Stimulated activated CD8-positive, alpha-beta memory T cell treated with anti-CD3 and anti-CD28 coated beads, Interleukin-15, amount 100 ng/mL, for 4 hours (primary cell): ENCODE measurements at places on chromosomes 3 and 15.

DNA sequence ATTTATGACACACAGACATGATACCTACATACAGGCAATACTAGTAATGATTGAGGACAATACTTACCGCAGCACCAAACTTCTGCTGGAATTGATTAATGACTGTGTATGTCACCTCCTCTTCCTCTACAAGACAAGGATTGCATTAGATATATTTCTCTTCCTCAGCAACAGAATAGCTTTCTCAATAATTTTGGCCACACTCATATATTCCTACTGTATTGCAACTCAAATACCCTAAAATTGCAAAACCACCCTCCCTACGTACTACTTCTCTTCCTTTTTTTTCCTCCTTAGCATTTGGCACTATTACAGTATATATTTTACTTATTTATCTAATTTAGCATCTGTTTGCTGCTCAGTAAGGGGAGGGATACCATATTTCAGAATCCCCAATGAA, 14.8 kb downstream of the EXD1 start:
- DNase-seq = no peak

- no peak for DNase-seq
Observed at GRCh38 chr15:67807141-67807540, 18.2 kb upstream of the SKOR1 start.

DNA sequence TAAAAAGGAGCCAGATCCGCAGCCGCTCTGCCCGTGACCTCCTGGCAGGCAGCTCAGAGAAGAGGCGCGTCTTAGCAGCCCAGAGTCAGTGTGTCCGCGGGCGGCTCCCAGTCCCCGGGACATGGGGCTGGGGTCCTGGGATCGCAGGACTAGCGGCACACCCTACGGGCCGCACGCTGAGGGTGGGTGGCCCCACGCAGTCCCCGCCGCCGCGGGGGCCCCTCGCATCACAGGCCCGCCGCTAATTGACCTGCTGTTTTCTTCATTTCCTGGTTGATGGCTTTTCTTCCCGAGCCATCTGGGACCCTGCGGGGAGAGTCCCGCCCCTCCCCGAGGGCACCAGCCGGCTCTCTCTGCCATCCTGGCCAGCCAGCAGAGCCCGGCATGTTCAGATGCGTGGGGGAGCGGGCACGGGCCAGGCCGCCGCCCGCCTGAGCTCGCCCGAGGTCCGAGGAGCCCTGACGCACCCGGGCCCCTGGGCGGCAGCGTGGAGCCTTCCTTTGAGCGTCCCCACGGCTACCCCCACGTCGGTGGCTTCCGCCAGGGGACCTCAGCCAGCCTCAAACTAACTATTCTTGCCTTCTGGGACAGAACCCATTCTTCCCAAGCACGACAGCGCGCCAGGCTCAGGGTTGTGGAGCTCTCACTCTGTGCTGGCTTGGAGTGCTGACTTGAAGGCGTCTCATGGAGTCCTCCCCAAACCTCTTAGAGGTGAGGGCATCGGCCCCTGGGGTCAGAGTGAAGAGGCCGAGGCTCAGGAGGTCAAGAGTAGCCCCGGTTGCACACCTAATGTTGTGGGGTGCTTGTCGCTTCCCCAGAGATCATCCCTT, 34.6 kb upstream of the CACNA2D3 start:
- no peak for DNase-seq

DNA sequence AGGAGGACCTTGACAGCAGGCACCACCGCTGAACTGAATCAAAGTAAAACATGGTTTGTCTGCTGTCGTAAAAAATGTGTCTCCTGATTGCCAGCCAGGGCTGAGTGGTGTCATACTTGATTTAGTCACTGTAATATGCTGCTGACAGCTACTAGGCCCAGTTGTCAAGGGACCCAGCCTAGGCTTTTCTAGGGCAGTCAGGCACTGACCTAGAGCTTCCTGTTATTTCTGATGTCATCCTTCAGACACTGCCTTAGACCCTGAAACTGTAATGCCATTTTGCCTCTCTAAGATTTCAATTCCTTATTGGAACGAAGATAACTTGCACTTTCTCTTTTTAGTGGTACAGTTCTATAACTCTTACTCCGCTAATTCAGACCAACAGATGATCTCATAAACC, 2.6 kb upstream of the MRPL3 start:
- DNase-seq = no peak

GRCh38 chr15:53351373-53351772, 408.1 kb downstream of the WDR72 start:
- no peak for DNase-seq

DNA sequence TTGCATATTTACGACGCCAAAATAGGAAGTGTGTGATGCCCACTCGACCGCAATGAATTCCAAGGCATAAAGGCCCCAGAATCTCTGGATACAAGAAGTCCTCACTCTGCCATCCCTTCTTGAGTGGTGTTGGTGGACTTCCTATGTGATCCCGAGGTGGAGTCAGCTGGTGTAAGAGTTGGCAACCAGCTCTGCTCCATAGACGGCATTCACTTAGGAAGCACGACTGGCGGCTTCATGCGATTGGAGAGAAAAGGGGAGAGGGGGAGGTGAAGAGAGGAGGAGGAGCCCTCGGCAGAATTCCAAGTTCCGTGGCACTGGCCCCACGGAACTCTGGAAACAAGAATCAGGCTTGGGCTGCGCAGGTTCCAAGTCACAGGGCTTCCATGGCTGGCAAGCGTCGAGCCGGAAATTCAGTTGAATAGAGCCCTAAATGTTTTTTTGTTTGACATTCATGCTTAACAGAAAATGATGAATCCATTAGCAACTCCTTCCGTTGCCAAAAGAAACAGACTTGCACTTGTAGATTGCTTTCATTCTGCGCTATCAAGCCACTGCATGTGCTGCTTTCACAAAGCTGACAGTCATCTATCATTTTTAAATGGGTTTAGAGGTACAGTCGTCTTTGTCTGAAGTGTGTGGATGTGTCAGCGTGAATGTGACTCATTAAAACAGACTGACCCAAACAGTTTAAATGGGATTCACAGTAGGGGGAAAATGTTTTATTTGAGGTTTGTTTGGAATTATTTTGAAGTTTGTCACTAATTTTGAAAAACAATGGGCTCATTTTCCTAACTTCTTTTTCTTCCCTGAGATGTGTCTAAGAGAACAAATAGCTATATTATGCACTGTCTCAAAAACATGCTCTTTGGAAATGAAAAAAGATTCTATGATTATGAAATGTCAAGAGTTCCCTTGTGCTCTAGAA, 428.3 kb upstream of the ATP11B start:
- DNase-seq = no peak

DNA sequence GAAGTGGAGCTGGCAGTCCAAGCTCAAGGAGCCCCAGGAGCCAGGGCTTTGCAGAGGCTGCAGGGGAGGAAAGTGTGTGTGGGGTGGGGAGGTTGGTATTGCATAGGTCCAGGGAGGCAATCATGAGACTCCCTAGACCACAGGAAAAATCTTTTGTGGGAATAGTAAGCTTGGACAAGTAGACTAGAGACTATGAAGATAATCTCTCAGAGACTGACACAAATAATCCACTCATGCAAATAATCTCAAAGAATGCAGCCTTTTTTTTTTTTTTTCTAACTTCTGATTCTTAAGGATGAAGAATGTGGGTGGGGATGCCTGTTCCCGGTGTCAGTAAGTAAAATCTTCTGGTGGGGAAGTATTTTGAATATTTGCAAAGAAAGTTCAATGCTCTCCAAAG, 113.7 kb downstream of the GREM1 start:
- no peak for DNase-seq

- no peak for DNase-seq
Observed at GRCh38 chr15:73851689-73852088, 21.7 kb upstream of the TBC1D21 start.

DNA sequence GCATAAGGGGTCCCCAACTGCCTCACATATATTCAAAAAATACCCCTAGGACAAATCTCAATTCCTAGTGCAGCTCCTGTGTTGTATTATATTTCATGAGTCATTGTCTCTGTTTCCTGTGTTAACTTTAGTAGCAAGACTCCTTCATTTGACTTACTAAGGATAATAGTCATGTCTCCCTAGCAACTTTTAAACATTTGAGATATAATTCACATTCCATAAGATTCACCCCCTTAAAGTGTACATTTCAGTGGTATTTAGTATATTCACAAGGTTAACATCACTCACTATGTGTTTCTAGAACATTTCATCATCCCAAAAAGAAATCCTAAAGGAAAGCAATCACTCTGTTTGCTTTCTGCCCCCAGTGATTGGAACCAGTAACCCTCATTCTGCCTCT, 121.3 kb upstream of the WNT7A start:
- DNase-seq = no peak

DNA sequence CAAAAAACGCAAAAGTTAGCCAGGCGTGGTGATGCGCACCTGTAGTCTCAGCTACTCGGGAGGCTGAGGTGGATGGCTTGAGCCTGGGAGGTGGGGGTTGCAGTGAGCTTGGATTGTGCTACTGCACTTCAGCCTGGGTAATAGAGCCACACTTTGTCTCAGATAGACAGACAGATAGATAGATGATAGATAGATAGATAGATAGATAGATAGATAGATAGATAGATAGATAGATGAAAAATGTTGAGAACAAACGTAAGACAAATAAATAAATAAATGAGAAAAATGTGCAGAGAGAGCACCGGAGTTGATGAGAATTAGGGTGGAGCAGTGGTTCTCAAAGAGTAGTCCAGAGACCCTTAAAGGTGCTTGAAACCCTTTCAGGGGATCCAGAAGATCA, 58.4 kb upstream of the ARL8B start:
- DNase-seq = no peak

DNA sequence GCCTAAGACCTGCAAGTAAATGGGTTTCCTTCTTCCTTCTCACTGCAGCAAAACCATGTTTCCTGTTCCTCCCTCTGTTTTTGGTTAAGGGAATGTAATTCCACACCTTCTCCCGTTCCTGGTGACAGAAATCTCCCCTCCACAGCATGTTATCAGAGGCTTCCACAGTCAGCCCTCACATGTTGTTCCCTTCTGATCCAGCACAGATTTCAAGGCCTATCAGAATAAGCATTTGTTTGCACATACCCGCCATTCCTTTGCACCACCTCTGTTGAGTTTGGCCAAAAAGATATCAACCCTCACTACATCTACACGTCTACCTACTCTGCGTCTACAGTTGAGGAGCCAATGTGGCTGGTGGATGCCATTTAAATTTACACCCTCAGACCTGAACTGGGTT, 113.9 kb upstream of the GRM7 start:
- no peak for DNase-seq

- DNase-seq = no peak
Observed at GRCh38 chr3:108396336-108396735, 100.0 kb downstream of the HHLA2 start.

- no peak for DNase-seq
Observed at GRCh38 chr3:69016901-69017300, 3.4 kb upstream of the EOGT start.

DNA sequence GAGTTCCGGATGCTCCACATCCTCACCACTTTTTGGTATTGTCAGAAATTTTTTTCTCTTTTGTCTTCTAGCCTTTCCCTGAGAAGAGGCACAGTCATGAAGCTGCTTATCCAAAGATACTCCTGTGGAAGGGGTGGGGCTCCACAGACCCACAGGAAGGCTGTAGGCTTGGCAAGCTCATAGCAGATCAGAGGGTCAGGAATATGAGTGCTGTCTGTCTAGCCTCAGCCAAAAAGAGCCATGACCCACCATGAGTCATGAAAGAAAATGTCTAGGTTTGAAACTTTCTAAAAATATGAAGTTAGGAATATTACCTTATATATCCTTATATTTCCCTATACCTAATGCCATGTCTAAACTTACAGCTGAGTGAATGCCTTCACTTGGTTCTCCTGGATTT, 118.2 kb upstream of the THBS1 start:
- DNase-seq = no peak

DNA sequence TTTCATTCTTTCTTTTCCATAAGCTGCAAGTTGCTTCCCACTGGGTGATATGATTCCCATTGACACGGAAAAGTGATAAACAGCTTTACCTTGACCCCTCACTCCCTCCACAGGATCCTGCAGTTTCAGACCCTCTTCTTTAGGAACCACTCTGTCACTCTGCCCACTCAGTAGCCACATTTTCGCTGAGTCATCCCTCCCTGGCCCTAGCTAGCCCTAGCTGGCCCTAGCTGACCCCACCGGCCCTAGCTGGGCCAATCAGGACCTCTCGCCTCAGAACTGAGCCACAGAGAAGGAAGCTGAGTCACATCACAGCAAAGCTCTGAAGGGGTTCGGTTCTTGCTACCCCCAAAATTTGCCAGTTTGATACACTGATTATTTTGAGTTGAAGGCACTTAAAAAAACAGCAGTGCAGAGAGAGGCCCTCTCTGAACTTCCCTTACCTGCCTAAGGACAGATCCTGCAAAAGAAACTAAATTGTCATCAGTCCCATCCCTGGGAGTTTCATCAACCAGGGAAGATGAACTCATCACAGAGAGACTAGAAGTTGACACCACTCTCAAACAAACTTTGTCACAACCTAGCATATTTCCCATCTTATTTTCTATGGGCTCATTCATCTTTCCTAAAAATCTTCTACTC, 233.5 kb upstream of the PROK2 start:
- DNase-seq = no peak

DNA sequence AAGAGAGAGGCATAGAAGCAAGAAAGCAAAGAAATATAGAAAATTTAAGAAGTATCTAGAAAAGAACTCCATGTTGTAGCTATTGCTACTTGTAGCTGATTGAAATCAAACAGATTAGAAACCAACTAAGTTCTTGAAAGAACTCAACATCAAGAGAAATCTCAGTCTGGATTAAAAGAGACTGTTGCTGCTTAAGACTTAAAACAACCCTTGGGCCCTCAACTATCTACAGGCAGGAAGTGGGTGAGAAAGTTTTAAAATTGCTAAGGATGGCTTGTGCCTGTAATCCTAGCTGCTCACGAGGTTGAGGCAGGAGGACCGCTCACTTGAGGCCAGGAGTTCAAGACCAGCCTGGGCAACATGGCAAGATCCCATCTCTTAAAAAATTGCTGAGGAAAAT, 39.3 kb upstream of the C15orf61 start:
- no peak for DNase-seq

DNA sequence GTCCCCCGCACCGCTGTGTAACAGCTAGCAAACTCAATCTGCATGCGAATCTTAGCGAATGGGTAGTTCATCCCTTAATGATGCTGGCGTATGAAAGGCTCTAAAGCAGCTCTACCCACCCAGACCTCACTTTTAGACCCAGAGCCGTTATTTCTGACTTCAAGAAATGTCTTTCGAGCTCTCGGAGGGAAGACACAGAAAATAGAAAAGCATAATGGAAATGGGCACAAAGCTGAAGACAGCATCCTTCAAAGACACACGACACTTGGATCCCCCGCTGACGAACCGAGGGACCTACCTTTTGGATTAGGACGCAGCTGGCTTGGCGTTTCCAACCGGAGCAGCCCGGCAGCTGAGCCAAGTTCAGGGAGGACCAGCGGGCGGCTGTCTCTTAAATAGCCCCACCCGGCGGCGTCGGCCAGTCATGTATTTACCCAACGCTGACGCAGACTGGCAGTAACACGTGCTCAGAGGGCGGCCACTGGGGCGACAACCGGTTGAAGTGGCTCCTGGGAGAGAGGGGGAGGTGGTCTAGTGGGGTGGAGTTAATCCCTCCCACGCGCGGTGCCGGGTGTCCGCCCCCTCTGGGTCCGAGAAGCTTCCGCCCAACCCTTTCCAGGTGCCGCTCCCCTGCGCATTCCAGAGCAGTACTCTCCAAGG, 1.5 kb downstream of the CCK start:
- DNase-seq = no peak
